ENCODE measurements at places on chromosomes 1 and 21.

DNA sequence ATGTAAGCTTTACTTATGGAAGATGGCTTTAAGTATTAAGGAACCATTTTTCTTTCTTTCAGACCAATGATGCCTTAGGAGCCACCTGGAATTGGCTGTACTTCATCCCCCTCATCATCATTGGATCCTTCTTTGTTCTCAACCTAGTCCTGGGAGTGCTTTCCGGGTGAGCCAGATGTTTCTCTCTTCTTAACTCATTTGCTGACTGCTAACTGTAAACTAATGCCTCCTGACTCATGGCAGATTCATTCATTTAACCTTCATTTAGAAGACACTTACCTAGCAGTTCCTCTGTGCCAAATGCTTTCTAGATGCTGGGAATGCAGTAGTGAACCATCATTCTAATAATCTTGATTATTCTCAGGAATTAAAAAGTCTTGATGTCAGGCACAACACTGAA, 168.0 kb downstream of the CACNA1E start:
- no peak for DNase-seq

GRCh38 chr1:178126741-178127185, 32.9 kb downstream of the RASAL2 start:
- no peak for DNase-seq

DNA sequence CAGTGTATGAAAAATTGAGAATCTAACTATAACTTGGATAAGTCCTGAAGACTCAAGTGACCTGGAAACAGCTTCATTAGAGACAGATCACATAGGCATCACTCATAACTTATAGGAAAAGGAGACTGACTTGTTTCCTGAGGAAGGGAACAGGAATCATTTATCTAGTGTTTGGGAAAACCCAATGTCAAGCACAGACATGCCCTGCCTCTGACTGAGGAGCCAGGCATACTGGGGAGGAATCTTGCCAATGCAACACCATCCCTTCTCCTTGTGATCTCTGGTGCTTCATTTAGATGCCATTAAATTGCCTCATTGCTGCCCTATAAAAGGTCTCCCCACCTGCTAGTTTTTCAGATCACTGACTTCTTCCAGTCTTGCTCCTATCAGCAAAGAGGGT, 10.3 kb downstream of the LCE4A start:
- no peak for DNase-seq

DNA sequence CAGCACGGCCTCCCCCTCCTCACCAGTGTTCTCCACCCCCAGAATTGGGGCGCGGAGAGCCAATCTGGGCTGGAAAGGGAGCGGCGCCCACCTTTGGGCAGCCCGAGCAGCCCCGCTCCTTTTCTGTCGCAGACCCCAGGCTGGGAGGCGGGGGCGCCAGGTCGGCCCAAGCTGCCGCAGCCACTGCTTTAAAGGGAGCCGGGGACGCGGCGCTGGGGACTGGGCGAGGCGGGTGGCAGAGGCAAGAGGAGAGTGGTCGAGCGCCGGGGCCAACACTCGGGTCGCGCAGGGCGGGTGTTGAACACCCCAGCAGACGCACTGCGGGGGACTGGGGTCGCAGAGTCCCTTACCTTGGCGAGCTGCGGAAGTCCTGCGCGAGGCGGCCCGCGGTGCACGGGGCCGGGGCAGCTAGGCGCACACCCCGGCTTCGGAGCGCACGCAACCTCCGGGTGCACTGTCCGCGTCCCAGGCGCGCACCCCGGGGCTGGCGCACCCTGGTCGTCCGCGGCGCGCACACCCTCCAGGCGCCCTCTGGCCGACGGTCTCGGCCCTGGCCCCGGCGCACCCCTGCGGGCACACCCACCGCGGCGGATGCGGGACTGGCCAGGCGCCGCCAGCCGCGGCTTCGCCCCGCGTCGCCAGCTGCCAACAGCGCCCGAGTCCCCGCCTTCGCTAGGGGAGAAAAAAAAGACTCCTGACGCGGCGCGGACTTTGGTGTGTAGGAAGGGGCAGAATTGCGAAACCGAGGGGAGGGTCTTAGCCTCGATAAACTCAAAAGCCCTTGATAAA, at the start of gene KANK4:
TSS of gene KANK4 (minus strand) at position 679 of the 789 bp plus-strand sequence. CDS start 37,870 bp downstream, outside the sequence.
- DNase-seq: no peak

DNA sequence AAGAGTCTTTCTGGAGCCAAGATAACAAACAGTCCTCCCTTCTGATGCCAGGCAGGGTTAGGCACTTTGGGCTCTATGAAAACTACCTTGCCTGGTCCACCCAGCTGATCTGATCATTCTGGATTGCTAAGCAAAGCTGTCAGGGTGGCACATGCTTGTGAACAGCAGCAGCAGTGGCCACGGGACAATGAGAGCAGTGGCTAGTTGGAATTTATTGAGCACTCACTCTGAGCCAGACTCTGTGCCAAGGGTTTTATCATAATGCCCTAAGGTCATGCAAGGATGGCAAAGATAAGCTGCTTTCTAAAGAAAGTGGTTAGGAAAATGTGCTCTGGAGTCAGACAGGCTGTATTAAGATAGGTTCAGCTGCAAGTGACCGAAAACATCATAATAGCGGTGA, 390.4 kb upstream of the VAMP3 start:
- DNase-seq: no peak

- no peak for DNase-seq
Measured at GRCh38 chr21:44910229-44911067, 10.3 kb downstream of the ITGB2 start.

DNA sequence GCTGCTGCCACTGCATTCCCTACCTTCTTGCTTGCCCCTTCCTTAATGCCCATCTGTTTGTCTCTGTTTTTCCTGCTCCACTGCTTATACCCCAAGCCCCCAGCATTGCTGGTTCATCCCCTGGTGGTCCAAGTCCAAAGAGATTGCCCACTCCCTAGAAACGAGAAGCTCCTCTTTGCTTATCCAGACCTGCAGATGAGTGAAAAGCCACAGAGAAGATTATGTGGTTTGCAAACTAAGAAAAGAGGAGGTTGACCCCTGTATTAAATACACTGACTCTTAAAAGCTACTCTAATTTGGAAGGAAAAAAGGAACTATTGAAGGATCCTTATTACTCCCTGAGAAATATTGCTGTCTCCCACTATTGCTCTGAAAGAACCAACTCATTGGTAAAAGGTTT, 146.8 kb upstream of the RAB4A start:
- no peak for DNase-seq

Data from activated T-cell treated with anti-CD3 and anti-CD28 coated beads, Interleukin-2, amount 50 U/mL, for 48 hours (primary cell).